ENCODE measurements at places on chromosomes 16 and 17. TPM values are rescaled to one million over a fixed set of nuclear protein-coding genes. Genes with fewer than 3 reads are reported as not detected.

- H3K4me1 ChIP-seq = peaks cover 19% of the 10 kb centered on the region
- no peak overlapping the region for H3K4me3 ChIP-seq
- no peaks in the 10 kb centered on the region for H3K27me3 ChIP-seq
- peak; percentile 35 for DNase-seq
- peaks cover 87% of the 10 kb centered on the region for H3K36me3 ChIP-seq
These were observed 21.2 kb downstream of the SLC16A3 start for GRCh38 chr17:82249896-82250581.

DNA sequence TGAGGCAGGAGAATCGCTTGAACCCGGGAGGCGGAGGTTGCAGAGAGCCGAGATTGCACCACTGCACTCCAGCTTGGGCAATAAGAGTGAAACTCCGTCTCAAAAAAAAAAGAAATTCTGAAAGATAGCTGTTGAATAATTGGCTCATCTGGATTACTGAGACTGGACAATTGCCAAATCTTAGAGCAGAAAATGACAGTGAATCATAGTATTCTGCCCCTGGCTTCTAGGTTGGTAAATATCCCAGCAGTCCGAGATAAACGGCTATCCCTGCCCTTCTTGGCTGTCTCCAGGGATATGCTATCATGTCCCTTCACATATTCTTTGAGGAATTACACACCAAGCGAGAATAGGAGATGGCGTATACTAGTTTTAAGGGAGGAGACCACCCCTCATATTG lies 35.5 kb upstream of the METTL16 start:
- no peaks in the 10 kb centered on the region for H3K4me1 ChIP-seq
- no peak overlapping the region for H3K4me3 ChIP-seq
- no peaks in the 10 kb centered on the region for H3K27me3 ChIP-seq
- no peak for DNase-seq

GRCh38 chr16:12229759-12230594 lies 253.4 kb downstream of the SNX29 start:
- peaks cover 7% of the 10 kb centered on the region for H3K4me1 ChIP-seq
- DNase-seq = no peak
- H3K4me3 ChIP-seq = no peak overlapping the region
- no peaks in the 10 kb centered on the region for H3K27me3 ChIP-seq
- no peak overlapping the region for H3K27ac ChIP-seq

GRCh38 chr16:48999044-48999443 lies 282.6 kb downstream of the CBLN1 start:
- H3K27ac ChIP-seq = no peak overlapping the region
- peaks cover 6% of the 10 kb centered on the region for H3K27me3 ChIP-seq
- DNase-seq = no peak
- H3K4me1 ChIP-seq = no peaks in the 10 kb centered on the region
- no peaks in the 10 kb centered on the region for H3K36me3 ChIP-seq
- no peak overlapping the region for H3K4me3 ChIP-seq

GRCh38 chr16:68452176-68452575 lies 3.9 kb upstream of the SMPD3 start:
- H3K27me3 ChIP-seq = peaks cover under 1% of the 10 kb centered on the region
- no peaks in the 10 kb centered on the region for H3K36me3 ChIP-seq
- H3K4me1 ChIP-seq = peaks cover 11% of the 10 kb centered on the region
- DNase-seq = no peak
- H3K27ac ChIP-seq = no peak overlapping the region

- no peaks in the 10 kb centered on the region for H3K27me3 ChIP-seq
- DNase-seq = no peak
- no peaks in the 10 kb centered on the region for H3K4me1 ChIP-seq
- H3K4me3 ChIP-seq = no peak overlapping the region
- no peak overlapping the region for H3K27ac ChIP-seq
These were observed 20.7 kb upstream of the MED13 start for GRCh38 chr17:62085511-62086408.

- H3K4me3 ChIP-seq = peak within 1 kb of the TSS; percentile 85
- no peaks in the 10 kb centered on the region for H3K36me3 ChIP-seq
- H3K27ac ChIP-seq = peak within 1 kb of the TSS; percentile 84
- peaks cover 26% of the 10 kb centered on the region for H3K4me1 ChIP-seq
- H3K27me3 ChIP-seq = no peaks in the 10 kb centered on the region
These were observed at the start of the genes C17orf67 and DGKE for GRCh38 chr17:56833809-56834379. TSS of gene C17orf67 (minus strand) at chr17:56833920. CDS start at chr17:56815810, 18,110 bp downstream. TSS of gene DGKE (plus strand) at chr17:56834151. CDS start at chr17:56834796, 645 bp downstream.

- peak overlapping the region; percentile 46 for H3K27ac ChIP-seq
- H3K4me3 ChIP-seq = no peak overlapping the region
- peaks cover 16% of the 10 kb centered on the region for H3K4me1 ChIP-seq
- no peaks in the 10 kb centered on the region for H3K27me3 ChIP-seq
These were observed 160.6 kb downstream of the IRF8 start for GRCh38 chr16:86059253-86060171.

DNA sequence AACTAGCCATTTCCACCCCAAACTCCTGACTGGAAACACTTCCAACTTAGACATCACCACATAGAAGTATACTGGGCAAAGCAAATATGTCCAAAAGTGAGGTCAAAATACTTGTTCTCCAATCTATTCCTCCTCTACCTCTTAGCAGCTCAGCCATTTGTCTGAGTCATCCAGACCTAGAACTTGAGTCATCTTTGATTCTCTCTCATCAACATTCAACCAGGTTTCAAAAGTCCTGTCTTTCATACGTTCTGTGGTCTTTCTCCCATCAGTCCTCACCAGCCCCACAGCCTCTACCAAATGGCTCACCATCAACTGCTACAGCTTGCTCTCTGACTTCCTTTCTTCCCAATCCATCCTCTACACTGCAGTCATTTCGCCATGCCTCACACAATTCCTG lies 6.8 kb downstream of the ANKFY1 start:
- H3K4me3 ChIP-seq = no peak overlapping the region
- peaks cover 6% of the 10 kb centered on the region for H3K4me1 ChIP-seq
- H3K36me3 ChIP-seq = no peaks in the 10 kb centered on the region
- H3K27me3 ChIP-seq = no peaks in the 10 kb centered on the region
- no peak for DNase-seq

- H3K36me3 ChIP-seq = no peaks in the 10 kb centered on the region
- no peak for DNase-seq
- H3K4me3 ChIP-seq = no peak overlapping the region
- no peaks in the 10 kb centered on the region for H3K27me3 ChIP-seq
These were observed 36.2 kb downstream of the FBXL20 start for GRCh38 chr17:39365242-39365641.

The CTRL gene
- total RNA-seq = 0.59 TPM

- H3K36me3 ChIP-seq = no peaks in the 10 kb centered on the region
- no peak for DNase-seq
- H3K4me3 ChIP-seq = no peak overlapping the region
- no peak overlapping the region for H3K27ac ChIP-seq
- H3K27me3 ChIP-seq = no peaks in the 10 kb centered on the region
- H3K4me1 ChIP-seq = no peaks in the 10 kb centered on the region
These were observed 7.5 kb upstream of the TMEM170A start for GRCh38 chr16:75471723-75472633.

- peak within 1 kb of the TSS; percentile 86 for H3K4me3 ChIP-seq
- DNase-seq = peak; percentile 79
- peaks cover 35% of the 10 kb centered on the region for H3K36me3 ChIP-seq
- no peaks in the 10 kb centered on the region for H3K27me3 ChIP-seq
- peak within 1 kb of the TSS; percentile 84 for H3K27ac ChIP-seq
These were observed at the start of gene SGSM2 for GRCh38 chr17:2336852-2337543. TSS of gene SGSM2 (plus strand) at chr17:2337501. CDS start at chr17:2337689, 188 bp downstream.

- H3K27me3 ChIP-seq = no peaks in the 10 kb centered on the region
- no peak overlapping the region for H3K4me3 ChIP-seq
These were observed 205.2 kb downstream of the RAB11FIP4 start for GRCh38 chr17:31596382-31597323.

DNA sequence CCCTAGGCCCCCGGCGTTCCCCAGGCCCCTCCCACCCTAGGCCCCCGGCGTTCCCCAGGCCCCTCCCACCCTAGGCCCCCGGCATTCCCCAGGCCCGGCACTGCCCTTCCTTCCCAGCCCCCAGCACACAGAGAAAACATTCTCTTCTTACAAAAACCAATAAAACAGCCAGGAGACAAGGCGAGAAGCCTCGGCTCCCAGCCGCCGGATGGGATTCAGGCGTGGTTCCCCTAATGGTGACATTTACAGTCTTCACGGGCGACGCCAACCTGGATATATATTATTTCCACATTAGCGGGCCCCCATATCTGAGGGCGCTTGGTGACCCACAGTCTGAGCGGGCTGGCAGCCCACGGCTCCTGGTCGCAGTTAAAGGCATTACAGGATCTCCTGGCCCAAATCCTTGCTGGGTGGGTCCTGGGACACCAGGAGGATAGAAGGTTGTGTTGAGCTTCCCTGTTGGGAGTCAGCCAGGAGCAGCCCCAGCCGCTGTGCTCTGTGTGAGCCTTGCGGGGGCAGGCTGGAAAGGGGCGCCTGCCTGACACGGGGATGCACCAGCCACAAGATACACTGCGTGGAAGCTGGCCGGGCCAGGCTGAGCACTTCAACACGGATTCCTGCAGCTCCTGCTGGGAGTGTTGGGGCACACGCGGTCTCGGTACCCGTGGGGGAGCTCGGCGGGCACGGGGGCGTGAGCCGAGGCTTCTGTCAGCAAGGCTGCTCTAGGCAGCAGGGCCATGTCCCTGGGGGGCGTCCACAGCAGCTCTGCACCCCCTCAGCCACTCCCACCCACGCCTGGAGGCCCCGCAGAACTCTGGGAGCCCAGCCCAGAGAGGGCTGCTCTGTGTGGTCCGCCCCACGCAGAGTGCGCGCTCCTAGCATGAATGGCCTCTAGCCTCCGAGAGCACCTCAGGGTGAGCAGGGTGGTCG lies 83.7 kb downstream of the LMF1 start:
- no peak overlapping the region for H3K4me3 ChIP-seq
- H3K36me3 ChIP-seq = peaks cover 23% of the 10 kb centered on the region
- H3K4me1 ChIP-seq = no peaks in the 10 kb centered on the region
- no peaks in the 10 kb centered on the region for H3K27me3 ChIP-seq
- H3K27ac ChIP-seq = no peak overlapping the region

- peaks cover 25% of the 10 kb centered on the region for H3K27me3 ChIP-seq
- H3K36me3 ChIP-seq = no peaks in the 10 kb centered on the region
- no peaks in the 10 kb centered on the region for H3K4me1 ChIP-seq
These were observed 18.8 kb downstream of the TLE7 start for GRCh38 chr16:71423016-71423415.

The CFAP97D1 gene
- total RNA-seq = not detected

The ASB16 gene
- total RNA-seq = not detected

The PDILT gene
- total RNA-seq = not detected

DNA sequence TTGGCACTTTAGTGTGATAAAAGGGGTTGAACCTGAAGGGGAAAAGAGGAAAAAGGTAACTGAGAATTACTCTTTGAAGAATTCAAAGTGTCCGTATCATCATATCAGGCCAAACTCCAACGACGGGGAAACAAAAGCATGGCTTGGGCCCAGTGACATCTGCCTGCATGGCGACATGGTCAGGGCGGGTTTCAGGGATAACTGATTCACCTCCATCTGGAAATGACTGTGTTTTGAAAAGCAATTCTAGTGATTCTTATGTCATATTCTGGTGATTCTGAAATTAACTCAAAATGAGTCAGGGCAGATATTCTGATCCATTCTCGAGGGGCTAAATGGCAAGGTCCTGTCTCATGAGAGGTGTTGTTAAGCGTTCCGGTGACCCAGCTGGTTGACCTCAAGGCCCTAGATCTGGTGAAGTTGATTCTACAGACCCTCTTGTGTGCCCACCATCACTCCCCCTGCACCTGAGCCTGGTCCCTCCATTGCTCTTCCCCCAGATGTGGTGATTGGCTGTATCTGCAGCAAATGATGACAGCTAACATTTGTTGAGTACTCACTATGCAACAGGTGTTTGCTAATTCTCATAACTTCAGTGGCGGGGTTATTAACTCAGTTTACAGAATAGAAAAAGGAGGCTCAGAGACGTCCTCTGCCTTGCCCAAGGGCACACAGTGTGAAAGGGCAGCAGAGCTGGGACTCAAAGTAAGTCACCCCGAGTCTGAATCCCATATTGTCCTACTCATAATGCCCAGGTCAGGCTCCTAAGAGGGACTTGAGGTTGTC lies 251.8 kb downstream of the MAF start:
- H3K27me3 ChIP-seq = no peaks in the 10 kb centered on the region
- no peak overlapping the region for H3K4me3 ChIP-seq
- H3K4me1 ChIP-seq = no peaks in the 10 kb centered on the region
- no peak for DNase-seq
- no peaks in the 10 kb centered on the region for H3K36me3 ChIP-seq

DNA sequence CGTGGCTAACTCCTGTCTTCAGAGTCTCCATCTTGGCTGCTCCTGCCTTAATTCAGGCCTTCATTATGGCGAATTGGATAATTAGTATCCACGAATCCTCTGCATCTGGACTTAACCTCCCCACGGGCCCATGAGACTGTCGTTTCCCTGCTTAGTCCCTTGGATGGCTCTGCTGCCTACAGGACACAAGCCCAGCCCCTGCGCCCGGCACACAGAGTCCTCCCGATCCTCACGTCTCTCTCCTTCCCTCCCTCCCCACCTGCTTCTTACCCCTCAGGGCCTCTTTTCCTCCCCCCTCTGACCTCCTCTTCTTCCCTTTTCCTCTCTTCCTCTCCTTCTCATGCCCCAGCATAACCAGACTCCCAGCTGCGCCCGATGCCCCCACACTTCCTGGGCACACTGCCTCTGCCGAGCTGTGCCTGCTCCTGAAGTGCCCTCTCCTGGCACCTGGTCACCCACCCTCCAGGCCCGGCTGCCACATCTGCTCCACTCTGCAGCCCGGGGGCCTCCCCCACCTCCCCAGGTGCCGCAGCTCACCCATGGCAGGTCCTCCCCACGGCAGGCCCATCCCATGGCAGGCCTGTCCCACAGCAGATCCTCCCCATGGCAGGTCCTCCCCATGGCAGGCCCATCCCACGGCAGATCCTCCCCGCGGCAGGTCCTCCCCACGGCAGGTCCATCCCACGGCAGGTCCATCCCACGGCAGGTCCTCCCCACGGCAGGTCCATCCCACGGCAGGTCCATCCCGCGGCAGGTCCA lies 45.9 kb downstream of the RPH3AL start:
- no peaks in the 10 kb centered on the region for H3K27me3 ChIP-seq
- no peaks in the 10 kb centered on the region for H3K36me3 ChIP-seq
- no peak overlapping the region for H3K27ac ChIP-seq
- DNase-seq = peak; percentile 41
- H3K4me3 ChIP-seq = no peak overlapping the region
- H3K4me1 ChIP-seq = peaks cover 4% of the 10 kb centered on the region

The NATD1 gene
- total RNA-seq = 15.7 TPM

GRCh38 chr17:4540687-4541327 lies 14.4 kb downstream of the MYBBP1A start:
- peaks cover 51% of the 10 kb centered on the region for H3K4me1 ChIP-seq
- peak overlapping the region; percentile 56 for H3K27ac ChIP-seq
- peak; percentile 55 for DNase-seq
- H3K27me3 ChIP-seq = no peaks in the 10 kb centered on the region

- no peak overlapping the region for H3K27ac ChIP-seq
- no peaks in the 10 kb centered on the region for H3K4me1 ChIP-seq
- no peaks in the 10 kb centered on the region for H3K27me3 ChIP-seq
- H3K36me3 ChIP-seq = peaks cover 62% of the 10 kb centered on the region
- no peak overlapping the region for H3K4me3 ChIP-seq
These were observed 26.1 kb upstream of the JPT2 start for GRCh38 chr16:1651974-1652312.

- H3K36me3 ChIP-seq = peaks cover 29% of the 10 kb centered on the region
- peak overlapping the region; percentile 83 for H3K27ac ChIP-seq
- no peaks in the 10 kb centered on the region for H3K27me3 ChIP-seq
- no peak for DNase-seq
- H3K4me3 ChIP-seq = peak overlapping the region; percentile 99
These were observed 868 bp downstream of the MED13 start for GRCh38 chr17:62064029-62064790.
